Activated gamma-delta T cell treated with Interleukin-2 at 50 U/mL for 16 hours (primary cell): ENCODE measurements at places on chromosomes 6 and 20.

DNA sequence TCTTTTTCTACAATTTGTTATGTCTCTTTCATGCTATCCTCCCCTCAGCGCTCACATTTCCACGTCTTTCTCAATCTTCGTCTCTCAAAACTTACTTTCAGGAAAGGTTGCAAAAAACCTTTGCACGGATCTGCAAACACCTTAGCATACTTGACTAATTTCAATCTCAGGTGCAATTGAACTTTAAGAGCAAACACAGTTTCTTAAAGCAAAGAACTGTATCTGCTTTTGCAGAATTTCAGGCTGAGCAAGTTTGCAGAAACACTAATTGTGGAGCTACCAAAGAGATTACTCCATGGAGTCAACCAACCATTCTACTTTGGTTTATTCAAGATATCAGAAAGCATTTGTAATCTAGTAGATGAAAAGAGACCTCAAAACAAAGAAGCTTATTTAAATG, 668.2 kb upstream of the MARCKS start:
- no peak for DNase-seq

GRCh38 chr6:44576132-44576631, 188.7 kb downstream of the CDC5L start:
- DNase-seq = no peak

- DNase-seq = no peak
Observed at GRCh38 chr6:28488916-28489365, 26.7 kb downstream of the GPX6 start.

DNA sequence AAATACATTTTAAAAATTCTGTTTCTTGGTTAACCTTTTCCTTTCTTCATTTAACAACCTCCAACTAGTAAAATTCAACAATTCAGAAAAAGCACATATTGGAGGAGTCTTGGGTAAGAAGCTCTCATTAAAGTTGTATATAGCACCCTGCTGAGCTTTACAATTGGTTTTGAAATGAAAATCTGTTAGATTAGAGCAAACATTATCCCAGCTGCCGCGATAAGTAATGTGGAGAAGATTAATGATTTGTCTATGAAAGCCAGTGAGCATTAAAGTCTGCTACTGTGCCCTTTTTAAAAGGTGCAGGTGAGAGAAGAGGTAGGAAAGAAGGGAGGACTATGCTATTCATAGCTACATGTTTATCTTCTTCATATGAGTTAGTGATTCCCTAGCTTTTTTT, 201.5 kb downstream of the ZFAND3 start:
- no peak for DNase-seq

DNA sequence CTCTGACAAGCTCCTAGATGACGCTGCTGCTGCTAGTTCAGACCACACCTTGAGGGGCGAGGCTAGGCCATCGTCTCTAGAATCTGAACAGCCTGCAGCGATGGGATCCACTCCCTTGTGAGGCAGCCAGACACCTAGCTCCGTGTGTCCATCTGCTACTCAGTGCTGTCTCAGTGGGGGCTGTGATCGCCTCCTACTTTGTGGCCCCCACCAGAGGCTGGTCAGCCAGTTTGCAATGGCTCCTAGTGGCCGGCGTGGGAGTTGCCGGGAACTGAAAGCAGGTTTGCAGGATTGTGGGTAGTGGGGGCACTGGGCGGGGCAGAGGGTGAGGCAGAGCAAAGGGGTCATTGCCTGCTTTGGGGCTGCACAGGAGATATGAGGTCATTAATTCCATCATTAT, 2.8 kb downstream of the CCN5 start:
- DNase-seq = no peak

DNA sequence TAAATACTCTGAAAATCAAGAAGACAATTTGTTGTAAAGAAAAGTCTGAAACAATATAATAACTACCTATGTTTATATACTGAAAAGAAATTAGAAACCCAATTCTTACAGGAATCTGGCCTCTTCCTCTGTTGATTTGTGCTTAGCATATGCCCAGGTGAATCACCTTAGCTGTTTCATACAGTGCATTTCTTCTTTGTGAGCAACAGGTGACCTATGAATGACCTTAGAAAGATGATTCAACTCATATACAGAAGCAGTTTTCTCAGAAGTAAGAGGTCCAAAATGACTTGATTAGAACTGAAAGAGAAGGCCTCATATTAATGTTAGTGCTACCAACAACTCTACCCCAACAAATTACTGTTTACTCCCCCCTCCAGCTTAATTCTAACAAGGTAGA, 419.5 kb upstream of the ID4 start:
- DNase-seq = no peak

DNA sequence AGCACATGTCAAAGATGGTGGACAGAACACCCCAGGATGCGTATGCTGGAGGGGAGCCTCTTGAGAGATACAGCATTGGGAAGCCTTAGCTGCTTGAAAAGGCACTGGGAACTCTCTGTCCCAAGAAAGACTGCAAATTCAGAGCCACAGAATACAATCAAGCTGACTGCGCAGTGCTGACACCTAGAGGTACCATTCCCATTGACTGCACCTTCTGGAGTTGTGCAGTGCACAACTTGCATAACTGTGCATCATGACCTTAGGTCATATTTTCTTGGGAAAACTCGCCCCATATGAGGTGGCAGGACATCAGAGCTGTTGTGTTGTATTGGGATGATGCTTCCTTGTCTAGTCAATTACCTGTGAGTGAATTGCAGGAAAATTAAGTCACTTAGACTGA, 646.5 kb upstream of the NOX3 start:
- no peak for DNase-seq

DNA sequence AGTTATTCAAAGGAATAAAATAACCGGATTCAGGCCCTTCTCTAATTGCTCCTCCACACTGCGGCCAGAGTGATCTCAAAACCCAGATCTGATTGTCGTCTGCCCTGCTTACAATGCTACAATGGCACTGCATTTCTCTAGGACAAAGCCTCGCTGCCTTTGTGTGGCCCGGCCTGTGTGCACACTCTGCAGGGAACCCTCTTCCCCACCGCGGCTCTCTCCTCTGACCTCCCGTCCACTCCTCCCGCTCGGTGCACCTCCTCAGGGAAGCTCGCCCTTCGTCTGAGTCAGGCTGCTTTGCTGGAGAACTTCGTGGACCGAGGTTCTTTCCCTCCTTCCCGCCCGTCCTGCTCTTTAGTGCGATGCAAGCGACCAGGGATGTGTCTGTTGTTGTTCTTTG, 101.6 kb upstream of the SNX9 start:
- DNase-seq = no peak

- DNase-seq = no peak
Observed at GRCh38 chr6:161137320-161137719, 136.5 kb downstream of the AGPAT4 start.
